Adrenal gland (tissue), 19 donors: ENCODE measurements at places on chromosomes 5 and 9. TPM values are rescaled to one million over a fixed set of nuclear protein-coding genes. Genes with fewer than 3 reads are reported as not detected.

XRCC4 gene
- total RNA-seq, result 4.6 TPM

SHC3 gene
- 35.8 TPM for total RNA-seq

ADGRD2 gene
- total RNA-seq, result not detected

CDH18 gene
- not detected for total RNA-seq

MYO10 gene
- total RNA-seq, result 11.3 TPM

LRRC19 gene
- total RNA-seq, result not detected

CTNNAL1 gene
- 817 TPM for total RNA-seq

IGFBPL1 gene
- total RNA-seq, result not detected

CDKN2B gene
- total RNA-seq, result 4.6 TPM

HMGCS1 gene
- 71.5 TPM for total RNA-seq

SAP30L gene
- 37.4 TPM for total RNA-seq

PCDHGA3 gene
- total RNA-seq, result 3.6 TPM

PCDHB2 gene
- total RNA-seq, result 2.7 TPM

SLC44A1 gene
- 34.9 TPM for total RNA-seq

ISL1 gene
- 0.13 TPM for total RNA-seq

SOX30 gene
- not detected for total RNA-seq

EQTN gene
- total RNA-seq, result 0.11 TPM

LECT2 gene
- total RNA-seq, result not detected

BRD8 gene
- total RNA-seq, result 53.7 TPM

HK3 gene
- 12.3 TPM for total RNA-seq

SLC30A5 gene
- total RNA-seq, result 76.8 TPM

THBS4 gene
- 1.8 TPM for total RNA-seq

CCL27 gene
- not detected for total RNA-seq

POLE3 gene
- total RNA-seq, result 53.1 TPM

NEUROG1 gene
- not detected for total RNA-seq

PROB1 gene
- total RNA-seq, result 8.1 TPM

SMIM33 gene
- not detected for total RNA-seq

FOXD1 gene
- total RNA-seq, result 4.3 TPM

ADAMTSL1 gene
- 29.4 TPM for total RNA-seq

TXNDC8 gene
- total RNA-seq, result not detected

TTC23L gene
- total RNA-seq, result not detected

CARD6 gene
- 15.5 TPM for total RNA-seq

WDR41 gene
- 24.5 TPM for total RNA-seq

IFNA1 gene
- not detected for total RNA-seq

MEGF10 gene
- 45.1 TPM for total RNA-seq

KYAT1 gene
- total RNA-seq, result 6.7 TPM

CRHBP gene
- 47.6 TPM for total RNA-seq

MARCOL gene
- total RNA-seq, result not detected

JMY gene
- total RNA-seq, result 10.0 TPM

DPYSL3 gene
- total RNA-seq, result 9.2 TPM

CDO1 gene
- total RNA-seq, result 34.3 TPM

SNCAIP gene
- total RNA-seq, result 4.5 TPM

GARIN3 gene
- total RNA-seq, result not detected

PFN3 gene
- not detected for total RNA-seq

FOXD4L6 gene
- total RNA-seq, result 0.11 TPM

MEGF9 gene
- total RNA-seq, result 17.8 TPM

IL4 gene
- total RNA-seq, result not detected
